ENCODE measurements at places on chromosomes 12 and 14.

- DNase-seq = no peak
Observed at GRCh38 chr12:39795481-39795880, 175.9 kb upstream of the ABCD2 start.

GRCh38 chr12:58034712-58035111 is 93.3 kb downstream of the ATP23 start:
- DNase-seq = no peak

DNA sequence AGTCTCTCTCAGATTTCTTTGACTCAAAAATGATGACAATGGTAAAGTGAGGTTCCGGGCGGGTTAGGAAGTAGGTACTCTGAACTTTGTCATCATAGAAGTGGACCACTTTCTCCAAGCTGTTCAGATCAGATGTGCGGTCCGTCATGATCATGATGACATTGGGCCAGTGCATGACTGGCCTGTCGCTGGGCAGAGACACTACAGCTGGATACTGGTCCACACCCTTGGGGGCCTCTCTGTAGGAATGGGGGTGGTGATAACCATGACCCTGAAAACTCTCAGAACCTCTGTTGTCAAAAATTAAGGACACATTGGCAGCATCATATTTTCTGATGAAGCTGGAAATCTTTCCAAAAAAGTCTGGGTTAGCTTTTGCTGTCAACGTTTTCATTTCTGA is 28.2 kb downstream of the KICS2 start:
- no peak for DNase-seq

GRCh38 chr14:68079941-68080697 is 260.5 kb downstream of the RAD51B start:
- DNase-seq = no peak

DNA sequence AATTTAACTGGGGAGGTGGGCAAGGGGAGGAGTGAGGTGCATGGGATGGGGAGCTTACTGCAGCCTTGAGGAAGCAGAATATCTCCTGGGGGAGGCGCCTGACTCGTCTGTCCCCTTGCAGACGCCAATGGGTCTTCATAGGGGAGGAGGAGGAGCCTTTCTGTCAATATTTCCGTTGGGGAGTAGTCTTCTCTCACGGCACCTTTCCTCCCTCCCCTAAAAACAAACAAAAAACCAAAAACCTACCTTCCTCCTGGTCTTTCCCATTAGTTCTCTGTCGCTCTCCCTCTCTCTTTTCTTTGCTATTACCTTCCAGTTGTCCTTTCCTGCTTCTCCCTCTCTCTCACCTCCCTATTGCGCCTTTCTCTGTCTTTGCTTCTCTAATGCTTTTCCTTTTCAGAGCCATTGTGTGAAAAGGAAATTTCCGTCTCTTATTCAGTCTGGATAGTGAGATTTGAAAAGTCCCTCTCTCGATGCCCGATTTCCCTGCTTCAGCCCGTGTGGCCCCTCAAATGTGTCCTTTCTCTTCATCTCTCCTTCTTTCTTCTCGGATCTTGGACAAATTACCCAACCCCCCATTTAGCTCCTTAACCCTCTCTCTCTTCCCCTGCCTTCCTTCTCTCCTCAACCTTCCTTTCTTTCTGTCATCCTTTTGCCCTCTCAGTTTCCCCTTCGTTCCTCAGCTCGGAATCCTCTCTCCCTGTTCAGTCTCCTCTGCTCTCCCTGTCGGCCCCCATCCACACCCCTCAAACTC is 5.9 kb downstream of the GPR84 start:
- DNase-seq = peak; percentile 33

DNA sequence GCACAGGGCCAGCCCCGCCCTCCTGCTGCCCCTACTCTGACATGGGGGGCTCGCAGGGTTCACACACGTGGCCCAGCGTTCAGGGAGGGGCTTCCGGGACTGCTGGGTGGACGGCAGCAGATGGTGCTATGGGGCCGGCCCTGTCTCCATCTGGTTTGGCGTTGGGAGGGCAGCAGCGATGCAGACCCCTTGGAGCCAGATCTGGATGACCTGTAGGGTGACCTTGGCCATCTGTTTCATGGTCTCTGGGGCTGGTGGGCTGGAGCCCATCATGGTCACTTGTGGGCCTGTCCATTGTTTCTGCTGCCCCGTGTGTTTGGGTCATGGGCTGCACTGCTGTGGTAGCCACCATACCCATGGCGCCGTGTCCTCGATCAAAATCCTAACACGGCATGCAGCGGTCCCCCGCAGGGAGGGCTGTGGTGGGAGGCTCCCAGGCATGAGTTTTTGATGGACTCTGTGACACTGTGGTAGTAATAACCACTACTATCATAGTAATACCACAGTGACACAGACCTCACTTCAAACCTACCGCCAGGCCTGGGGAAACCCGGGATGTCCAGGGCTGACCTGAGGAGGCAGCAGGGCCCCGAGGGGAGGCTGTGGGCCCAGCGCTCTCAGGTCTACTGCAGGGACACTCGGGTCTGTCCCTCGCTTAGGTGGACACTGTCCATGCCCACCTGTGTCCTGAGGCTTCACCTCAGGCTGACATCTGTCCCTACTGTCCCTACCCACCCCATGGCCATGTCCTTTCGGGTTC is 359.4 kb downstream of the TMEM121 start:
- no peak for DNase-seq

DNA sequence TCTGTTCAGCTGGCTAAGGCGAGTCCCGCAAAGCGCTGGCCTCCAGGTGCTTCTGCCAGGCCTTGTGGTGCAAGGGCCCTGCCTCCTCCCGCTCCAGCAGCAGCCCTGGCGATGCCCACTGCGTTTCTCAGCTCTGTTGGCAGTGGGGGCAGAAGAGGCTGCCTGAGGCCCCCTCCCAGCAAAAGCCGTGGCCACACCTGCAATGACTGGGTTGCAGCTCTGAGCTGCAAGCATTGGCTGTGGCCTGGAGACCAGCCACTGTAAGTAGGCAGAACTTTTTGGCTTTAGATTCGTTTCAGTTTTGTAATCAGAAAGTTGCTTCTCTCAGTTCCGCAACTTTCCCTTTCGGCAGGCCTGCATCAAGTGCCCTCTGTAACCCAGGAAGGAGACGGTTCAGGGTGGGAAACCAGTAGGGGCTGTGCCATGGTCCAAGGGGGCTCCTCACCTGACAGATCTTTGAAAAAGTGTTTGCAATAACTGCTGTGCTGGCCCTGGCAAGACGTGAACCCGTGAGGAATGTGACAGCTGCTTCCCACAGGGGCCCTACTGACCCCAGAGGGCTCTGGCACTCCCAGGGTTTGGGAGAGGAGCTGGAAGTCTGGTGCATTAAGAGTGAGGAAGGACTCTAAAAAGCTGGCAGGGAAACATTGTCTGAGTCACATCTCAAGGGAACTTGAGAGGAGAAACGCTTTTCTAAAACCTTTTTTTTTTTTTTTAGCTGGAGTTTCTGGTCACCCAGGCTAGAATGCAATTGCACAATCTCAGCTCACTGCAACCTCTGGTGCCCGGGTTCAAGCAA is 54.5 kb upstream of the MAX start:
- DNase-seq = no peak

- peak; percentile 8 for DNase-seq
Observed at GRCh38 chr12:77514511-77514910, 316.2 kb upstream of the NAV3 start.

- no peak for DNase-seq
Observed at GRCh38 chr12:32076941-32077340, 29.7 kb upstream of the BICD1 start.

DNA sequence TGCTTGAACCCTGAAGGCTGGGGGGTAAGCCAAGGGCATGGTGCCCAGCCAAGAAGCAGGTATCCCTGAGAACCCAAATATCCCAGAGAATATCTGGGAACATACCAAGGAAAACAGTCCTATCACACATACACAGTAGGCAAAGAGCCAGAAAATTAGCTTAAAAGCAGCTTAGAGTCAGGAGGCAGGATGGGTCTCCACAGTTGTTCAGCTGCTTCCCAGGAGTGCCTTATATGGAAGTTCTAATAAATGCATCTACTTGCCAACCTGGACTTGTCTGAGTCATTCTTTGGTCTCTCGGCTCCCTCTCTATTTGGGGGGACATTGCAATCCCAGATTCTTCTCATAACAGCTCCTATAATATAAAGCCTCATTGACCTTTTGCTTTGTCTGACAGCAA is 9.0 kb upstream of the GPR135 start:
- DNase-seq = no peak

DNA sequence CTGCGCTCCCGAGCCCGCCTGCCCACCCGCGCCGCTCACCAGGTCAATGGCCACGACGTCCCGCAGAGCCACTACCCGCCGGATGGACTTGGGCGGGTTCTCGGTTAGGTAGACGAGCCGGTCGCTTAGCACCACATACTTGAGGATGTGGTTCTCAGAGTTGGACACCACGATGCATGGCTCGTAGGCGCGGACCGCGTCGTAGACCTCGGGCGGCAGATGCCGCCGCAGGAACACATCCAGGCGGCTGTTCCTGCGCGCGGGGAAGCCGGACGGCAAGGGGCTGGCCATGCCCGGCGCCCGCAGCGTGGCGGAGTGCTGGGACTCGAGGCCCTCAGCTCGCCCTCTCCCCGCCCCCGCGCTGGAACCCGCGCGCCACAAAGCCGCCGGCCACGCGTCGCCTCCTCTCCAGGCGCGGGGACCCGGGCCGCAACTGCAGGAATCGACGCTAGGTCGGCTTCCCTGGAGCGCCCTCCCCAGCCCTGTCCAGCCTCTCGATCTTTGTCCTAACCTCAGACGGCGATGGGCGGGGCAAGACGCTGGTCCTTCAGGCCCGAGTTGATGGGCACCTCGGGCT is at the start of gene C12orf56:
Gene C12orf56 (minus strand): TSS at position 484 of the 577 bp plus-strand sequence. CDS start 193 bp downstream, at position 291.
- DNase-seq = peak; percentile 57

DNA sequence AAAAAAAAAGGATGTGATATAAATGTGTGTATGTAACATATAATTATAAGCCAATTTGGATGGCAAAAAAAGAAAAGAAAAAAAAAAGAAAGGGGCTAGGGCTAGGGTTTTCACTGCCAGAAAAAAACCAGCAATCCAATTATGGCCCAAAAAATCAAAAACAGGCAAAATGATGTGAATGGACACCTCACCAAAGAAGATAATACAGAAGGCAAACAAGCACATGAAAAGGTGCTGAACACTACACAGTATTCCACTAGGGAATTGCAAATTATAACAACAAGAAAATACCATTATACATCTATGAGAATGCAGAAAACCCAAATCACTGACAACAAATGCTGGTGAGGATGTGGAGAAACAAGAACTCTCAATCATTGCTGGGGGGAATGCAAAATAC is 12.1 kb upstream of the MIPOL1 start:
- DNase-seq = no peak

DNA sequence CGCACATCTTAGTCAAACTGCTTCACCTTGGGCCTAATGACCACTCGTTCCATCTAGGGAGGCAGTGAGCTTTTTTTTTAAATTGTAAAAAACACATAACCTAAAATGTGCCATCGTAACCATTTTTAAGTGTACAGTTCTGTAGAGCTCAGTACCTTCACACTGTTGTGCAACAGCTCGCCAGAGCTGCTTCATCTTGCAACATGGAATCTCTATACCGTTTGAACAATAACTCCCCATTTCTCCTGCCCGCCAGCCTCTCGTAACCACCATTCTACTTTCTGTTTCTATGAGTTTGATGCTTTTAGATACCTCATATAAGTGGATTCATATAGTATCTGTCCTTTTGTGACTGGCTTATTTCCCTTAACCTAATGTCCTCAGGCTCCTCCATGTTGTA is 196.2 kb downstream of the CHST11 start:
- no peak for DNase-seq

- DNase-seq = no peak
Observed at GRCh38 chr12:132021031-132021871, 71.5 kb downstream of the EP400 start.

DNA sequence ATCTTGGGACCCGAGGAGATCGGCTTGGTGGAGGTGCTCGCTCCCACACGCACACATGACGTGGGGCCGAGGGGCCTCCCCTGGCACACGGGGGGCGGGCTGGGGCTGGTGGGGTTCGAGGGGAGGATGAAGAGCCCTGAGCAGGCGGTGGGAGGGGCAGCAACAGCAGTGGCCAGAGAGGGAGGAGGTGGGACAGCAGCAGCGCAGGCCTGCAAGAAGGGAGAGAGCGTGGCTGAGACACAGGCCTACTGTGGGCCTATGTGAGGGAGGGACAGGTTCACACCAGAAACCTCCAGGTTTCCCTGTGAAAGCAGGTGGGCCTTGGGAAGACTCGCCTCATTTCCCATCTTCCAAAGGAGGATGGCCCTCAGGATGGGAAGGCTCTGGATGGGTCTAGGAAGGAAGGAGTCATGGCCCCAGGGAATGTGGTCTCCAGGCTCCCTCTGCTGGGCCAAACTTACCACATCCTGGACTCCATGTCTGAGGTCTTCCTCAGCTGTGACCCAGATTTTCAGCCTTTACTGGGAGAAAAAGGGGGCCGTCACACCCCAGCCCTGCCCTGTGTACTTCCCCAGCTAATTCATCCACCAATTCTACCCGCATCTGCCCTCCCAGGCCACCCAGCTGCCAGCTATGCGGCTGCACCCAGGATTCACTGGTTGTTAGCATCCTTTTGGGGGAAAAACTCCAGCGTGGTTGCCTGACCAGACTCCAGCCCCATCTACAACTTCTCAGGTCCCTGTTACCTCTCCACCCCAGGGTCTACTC is 2.8 kb downstream of the PIANP start:
- DNase-seq = no peak

DNA sequence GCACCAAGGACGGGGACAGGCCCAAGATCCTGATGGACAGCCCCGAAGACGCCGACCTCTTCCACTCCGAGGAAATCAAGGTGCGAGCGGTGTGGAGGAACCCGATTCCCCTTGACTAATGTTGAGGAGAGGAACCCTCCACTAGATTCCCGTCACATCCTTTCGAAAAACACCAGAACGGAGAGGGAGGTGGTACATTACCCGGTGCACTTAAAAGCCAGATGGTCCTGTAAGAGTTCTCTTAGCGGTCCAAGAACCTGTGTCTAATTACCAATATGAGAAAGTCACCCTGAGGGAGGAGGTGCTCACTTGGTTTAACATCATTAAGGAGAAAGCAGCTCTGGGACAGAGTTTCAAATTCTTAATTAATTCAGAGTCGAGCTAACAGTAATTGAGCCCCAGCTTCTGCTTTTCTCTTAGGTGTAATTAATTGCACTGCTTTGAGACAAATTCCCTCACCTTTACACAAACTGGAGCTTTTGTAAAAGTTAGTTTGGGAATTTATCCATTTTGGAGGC is 450 bp downstream of the PRKAB1 start:
- peak; percentile 39 for DNase-seq

DNA sequence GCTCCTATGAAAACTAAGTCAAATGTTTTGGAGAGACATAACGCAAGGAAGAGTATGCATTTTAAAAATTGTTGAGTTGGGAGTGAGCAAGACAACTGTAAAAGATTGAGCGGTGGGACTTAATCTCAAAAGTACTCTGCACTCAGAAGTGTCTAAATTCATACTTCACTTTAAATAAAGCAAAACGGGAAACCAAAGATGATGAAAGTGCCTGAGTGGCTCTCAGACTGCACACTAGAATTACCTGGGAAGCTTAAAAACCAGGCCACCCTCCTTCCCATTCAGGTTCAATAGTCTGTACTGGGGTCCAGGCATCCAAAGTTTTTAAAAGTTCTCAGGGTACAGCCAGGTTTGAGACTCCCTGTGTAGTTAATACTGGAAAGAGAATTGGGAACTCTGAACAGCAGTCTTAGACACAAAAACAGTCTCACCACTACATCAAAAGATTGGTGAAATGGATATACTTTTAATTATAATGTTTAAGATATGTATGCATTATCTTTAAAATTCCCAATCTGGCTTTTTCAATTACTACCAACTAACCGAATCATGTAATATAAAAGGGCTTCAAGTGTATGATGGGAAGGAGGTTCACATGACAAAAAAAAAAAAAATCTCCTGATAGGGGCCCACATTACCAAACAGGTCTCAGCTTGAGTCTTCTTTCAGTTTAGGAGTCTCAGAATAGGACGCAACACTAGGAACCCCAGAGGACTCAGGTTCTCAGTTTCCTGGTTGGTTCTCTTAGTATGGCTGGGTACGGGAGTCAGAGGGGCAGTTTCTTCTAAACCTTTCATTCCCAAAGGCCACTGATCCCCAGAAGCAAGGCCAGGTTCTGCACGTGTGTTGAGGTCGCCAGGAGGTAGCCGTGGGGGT is 1.0 kb downstream of the HOMEZ start:
- DNase-seq = no peak
